ENCODE measurements at places on chromosomes 3 and 15. TPM values are rescaled to one million over a fixed set of nuclear protein-coding genes. Genes with fewer than 3 reads are reported as not detected.

- no peaks in the 10 kb centered on the region for H3K27me3 ChIP-seq
- no peak overlapping the region for H3K4me3 ChIP-seq
- H3K36me3 ChIP-seq, result peaks cover 2% of the 10 kb centered on the region
- no peak overlapping the region for H3K27ac ChIP-seq
- no peak for DNase-seq
Observed at GRCh38 chr3:157166115-157166514, 6.2 kb upstream of the CCNL1 start.

DNA sequence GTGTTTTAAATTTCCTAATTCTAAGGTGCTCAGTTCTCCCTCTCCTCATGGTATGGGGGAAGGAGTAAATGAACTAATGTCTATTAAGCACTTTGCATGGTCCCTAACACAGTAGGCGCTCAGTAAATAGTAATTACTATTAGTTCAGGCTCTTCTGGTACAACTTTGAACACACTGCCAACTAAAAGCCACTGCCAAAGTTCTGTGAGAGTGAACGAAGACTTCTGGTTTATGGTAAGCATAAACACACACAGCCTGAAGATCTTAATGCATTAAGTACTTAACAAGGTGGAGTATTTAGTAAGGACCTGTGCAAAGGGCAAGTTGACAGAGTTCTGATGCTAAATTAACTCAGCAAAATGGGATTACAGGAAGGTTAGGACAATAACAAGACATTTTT lies 24.7 kb downstream of the RARB start:
- H3K4me3 ChIP-seq, result no peak overlapping the region
- no peaks in the 10 kb centered on the region for H3K4me1 ChIP-seq
- H3K27me3 ChIP-seq, result peaks cover 1% of the 10 kb centered on the region
- no peaks in the 10 kb centered on the region for H3K36me3 ChIP-seq
- no peak overlapping the region for H3K27ac ChIP-seq

DNA sequence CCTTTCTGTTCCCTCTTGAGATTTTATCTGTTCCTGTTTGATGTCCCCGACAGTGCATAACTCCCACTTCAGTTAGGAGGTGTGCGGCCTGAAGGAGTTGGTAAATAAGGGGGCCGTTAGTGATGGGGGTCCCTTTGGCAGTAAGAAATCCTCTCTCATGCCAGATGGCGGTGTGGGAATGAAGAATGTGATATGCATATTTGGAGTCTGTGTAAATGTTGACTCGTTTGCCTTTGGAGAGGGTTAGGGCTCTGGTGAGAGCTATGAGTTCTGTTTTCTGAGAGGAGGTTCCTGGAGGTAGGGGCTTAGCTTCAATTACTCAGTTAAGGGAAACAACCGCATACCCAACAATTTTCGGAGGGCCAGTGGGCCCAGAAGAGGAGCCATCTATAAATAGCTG lies 38.8 kb upstream of the RNF7 start:
- no peaks in the 10 kb centered on the region for H3K27me3 ChIP-seq
- H3K4me3 ChIP-seq, result no peak overlapping the region
- no peaks in the 10 kb centered on the region for H3K4me1 ChIP-seq
- no peak for DNase-seq
- H3K27ac ChIP-seq, result no peak overlapping the region
- H3K36me3 ChIP-seq, result no peaks in the 10 kb centered on the region

DNA sequence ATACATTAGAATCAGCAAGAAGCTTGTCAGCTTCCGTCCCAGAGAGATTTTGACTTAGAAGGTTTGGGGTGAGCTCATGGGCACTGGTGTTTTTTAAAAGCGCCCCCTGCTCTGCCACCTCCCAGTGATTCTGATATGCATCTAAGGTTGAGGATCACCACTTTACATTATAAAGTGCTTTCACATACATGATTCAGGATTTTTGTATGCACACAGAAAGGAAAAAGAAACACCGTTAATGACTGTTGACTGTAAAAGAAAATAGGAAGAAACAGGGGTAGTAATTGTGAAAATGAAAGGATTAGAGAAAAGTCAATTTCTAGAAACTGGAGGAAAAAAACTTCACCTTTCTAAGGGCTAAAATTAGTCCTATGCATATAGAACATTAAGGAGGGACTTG lies 104.9 kb upstream of the ZBED2 start:
- H3K27me3 ChIP-seq, result no peaks in the 10 kb centered on the region
- H3K36me3 ChIP-seq, result no peaks in the 10 kb centered on the region
- DNase-seq, result peak; percentile 37
- H3K4me1 ChIP-seq, result peaks cover 43% of the 10 kb centered on the region

GRCh38 chr3:134641671-134642300 lies 9.0 kb downstream of the KY start:
- no peaks in the 10 kb centered on the region for H3K36me3 ChIP-seq
- no peak overlapping the region for H3K4me3 ChIP-seq
- no peak for DNase-seq
- H3K27ac ChIP-seq, result no peak overlapping the region
- H3K4me1 ChIP-seq, result no peaks in the 10 kb centered on the region

CYP11A1 gene
- total RNA-seq, result not detected

- no peak for DNase-seq
- H3K27ac ChIP-seq, result no peak overlapping the region
- no peak overlapping the region for H3K4me3 ChIP-seq
- peaks cover 12% of the 10 kb centered on the region for H3K27me3 ChIP-seq
Observed at GRCh38 chr3:98388147-98388546, 2.3 kb upstream of the OR5K3 start.

NBEAL2 gene
- total RNA-seq, result 114 TPM

DNA sequence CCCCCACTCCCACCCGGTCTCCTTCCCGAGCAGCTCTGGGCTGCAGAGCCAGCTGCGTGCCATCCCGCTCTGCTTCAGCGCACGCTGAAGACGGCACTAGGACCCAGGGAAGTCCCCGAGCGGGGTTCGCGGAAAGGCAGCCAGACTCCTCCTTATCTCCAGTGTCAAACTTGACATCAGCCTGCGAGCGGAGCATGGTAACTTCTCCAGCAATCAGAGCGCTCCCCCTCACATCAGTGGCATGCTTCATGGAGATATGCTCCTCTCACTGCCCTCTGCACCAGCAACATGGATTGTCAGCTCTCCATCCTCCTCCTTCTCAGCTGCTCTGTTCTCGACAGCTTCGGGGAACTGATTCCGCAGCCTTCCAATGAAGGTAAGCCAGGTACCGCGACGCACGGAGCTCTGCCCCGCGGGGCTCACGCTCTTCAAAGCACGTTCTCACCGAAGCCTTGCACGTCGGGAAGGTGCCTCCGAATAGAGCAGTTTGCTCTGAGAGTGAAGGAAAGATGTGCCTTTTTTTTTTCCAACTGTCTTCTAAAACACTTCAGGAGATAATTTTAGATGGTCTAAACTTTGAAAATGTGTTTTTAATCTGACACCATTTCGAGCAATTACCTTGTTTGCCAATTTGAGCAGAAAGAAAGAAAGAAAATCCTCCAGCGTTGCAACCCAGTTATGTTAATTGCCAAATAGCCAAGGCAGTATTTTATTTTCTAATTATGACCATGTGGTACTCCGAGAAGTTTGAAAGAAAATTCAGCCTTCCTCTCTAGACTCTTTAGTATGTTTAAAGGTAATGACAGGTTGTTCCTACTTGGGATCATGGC lies at the start of gene EPHA3:
TSS of gene EPHA3 (plus strand) at position 161 of the 830 bp plus-strand sequence. CDS start at position 289, 128 bp downstream.
- no peaks in the 10 kb centered on the region for H3K36me3 ChIP-seq
- DNase-seq, result peak; percentile 64
- H3K27me3 ChIP-seq, result peaks cover 15% of the 10 kb centered on the region
- no peak within 1 kb of the TSS for H3K27ac ChIP-seq
- peak within 1 kb of the TSS; percentile 59 for H3K4me3 ChIP-seq

DNA sequence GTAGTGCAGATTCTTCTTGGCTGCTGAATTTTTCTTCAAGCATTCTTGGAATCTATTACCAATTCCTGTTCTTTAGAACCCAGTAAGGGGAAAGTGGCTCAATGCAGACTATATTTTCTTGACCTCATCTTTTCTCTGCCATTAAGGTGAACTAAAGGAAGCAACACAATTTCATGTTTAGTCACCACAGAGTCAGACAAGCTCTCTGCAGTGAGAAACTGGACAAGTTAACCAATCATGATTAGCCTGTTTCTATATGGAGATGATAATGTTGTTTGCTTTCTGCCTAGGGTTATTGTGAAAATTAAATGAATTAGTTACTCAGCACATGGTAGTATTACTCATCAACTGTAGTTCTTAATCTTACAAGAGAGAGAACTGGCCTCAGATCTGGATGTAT lies 1075.1 kb downstream of the AGBL1 start:
- H3K27ac ChIP-seq, result no peak overlapping the region
- H3K4me1 ChIP-seq, result no peaks in the 10 kb centered on the region
- H3K36me3 ChIP-seq, result no peaks in the 10 kb centered on the region
- no peaks in the 10 kb centered on the region for H3K27me3 ChIP-seq
- no peak overlapping the region for H3K4me3 ChIP-seq

DNA sequence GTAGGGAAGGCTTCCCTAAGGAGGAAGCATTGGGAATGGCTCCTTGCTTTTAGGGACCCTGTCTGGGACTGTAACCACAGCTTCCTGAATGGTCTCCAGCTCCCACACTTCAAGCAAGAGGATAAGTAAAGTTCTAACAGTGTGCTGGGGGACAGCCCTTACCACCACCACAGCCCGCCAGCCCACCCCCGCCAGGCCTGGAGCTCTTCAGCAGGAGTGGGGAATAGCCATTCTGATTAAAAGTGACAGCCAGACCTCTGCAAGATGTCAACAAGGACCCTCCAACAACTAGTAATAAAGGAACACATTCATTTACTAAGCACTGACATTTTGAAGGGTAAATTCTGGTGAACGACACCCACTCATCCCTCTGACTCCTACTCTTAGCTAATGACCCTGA lies 49.4 kb downstream of the CPN2 start:
- DNase-seq, result no peak
- H3K27me3 ChIP-seq, result peaks cover 4% of the 10 kb centered on the region
- H3K36me3 ChIP-seq, result peaks cover 3% of the 10 kb centered on the region
- peaks cover 23% of the 10 kb centered on the region for H3K4me1 ChIP-seq

DNA sequence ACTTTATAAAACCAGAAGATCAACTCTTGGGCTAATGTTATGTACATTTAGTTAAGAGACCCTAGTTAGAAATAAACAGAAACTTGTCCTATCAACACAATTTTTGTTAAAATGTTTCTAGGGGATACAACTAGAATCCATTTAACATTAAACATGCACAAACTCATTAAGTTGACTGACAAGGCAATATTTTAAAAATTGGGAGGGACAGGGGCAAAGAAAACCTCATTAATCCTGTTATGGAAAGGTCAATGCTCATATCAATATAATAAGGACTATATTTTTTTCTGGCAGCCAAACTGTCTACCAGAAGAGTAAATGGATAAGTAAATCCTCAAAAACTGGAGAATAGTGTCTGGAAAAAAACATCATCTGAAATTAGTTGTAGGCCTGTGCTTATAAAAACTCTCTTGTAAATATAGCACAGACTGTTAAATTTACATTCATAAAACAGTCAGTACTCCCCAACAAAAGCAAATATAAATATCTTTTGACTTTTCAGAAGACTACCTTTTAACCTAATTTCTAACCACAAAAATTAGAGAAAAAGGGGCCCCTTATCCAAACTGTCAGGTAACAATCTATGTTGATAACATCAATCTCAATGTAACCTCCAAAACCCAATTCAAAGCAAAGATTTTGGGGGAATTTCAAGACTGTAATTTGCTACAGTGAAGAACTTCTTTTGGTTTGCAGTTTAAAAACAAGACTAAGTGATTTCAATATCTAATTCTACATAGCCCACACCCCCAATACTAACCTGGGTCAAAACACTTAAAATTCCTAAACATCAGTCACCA lies 4.2 kb downstream of the TRA2B start:
- H3K27me3 ChIP-seq, result peaks cover 3% of the 10 kb centered on the region
- peaks cover 91% of the 10 kb centered on the region for H3K36me3 ChIP-seq
- no peak for DNase-seq
- H3K27ac ChIP-seq, result peak overlapping the region; percentile 70
- peak overlapping the region; percentile 99 for H3K4me3 ChIP-seq

DNA sequence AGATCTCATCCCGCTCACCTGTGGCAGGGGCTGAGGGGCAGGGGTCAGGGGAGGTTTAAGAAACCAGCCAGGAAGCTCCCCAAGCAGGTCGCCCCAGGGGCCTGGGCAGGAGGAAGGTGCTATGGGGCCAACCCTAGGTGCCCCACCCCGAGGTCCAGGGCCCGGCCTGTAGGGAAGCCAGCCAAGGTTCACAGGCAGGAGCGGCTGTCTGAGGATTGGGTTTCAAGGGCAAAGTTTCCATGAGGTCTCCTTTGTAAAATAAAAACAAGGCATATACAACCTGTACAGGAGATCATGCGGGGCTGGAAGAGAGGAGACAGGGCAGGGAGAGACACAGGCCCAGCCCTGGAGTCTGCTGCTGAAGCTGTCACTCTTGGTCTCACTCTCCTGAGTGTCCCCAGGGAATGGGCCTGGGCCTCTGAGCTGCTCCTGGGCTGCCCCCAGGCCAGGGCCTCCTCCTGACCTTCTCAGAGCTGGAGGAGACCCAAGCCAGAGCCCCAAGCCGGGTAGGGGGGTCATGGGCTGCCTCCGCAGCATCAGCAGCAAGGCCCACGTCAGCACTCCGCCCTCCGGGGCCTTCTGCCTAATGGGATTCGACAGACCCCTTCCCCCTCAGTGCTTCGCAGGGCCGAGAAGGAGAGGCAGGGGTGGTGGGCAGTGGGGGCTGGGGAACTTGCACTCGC lies 5.5 kb downstream of the CPLX3 start:
- no peak overlapping the region for H3K4me3 ChIP-seq
- H3K27ac ChIP-seq, result no peak overlapping the region
- H3K36me3 ChIP-seq, result peaks cover 2% of the 10 kb centered on the region
- peaks cover 13% of the 10 kb centered on the region for H3K4me1 ChIP-seq

DNA sequence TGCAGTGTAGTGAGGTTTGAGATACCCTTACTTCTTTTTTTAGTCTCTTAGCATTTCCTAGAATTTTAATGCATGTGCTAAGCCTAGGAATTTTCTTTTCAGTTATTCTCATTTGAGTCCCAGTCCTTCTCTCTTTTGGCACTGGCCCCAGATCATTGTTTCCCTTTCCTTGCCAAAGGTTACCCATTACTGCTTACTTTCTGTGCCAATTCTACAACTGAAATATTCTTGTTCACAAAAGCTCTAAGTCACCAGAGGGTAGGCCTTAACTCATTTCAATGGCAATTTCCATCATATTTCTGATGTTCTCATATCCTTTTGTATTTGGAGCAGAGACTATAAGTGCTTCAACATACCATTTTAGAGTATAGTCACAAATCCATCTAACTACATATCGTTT lies 199.6 kb upstream of the CBLB start:
- H3K4me3 ChIP-seq, result no peak overlapping the region
- no peaks in the 10 kb centered on the region for H3K27me3 ChIP-seq
- DNase-seq, result no peak

SENP8 gene
- 2.5 TPM for total RNA-seq

- peak; percentile 53 for DNase-seq
- peaks cover 9% of the 10 kb centered on the region for H3K36me3 ChIP-seq
- peak overlapping the region; percentile 89 for H3K27ac ChIP-seq
- peak overlapping the region; percentile 39 for H3K4me3 ChIP-seq
- no peaks in the 10 kb centered on the region for H3K27me3 ChIP-seq
Observed at GRCh38 chr3:71360180-71360579, 223.3 kb downstream of the FOXP1 start.

RHOV gene
- 0.29 TPM for total RNA-seq

LTF gene
- total RNA-seq, result not detected
